Astrocyte of the cerebellum (primary cell): ENCODE measurements at places on chromosomes 1 and 21.
A peak's percentile ranks its signal among the peaks of the same experiment; 100 is the strongest.

DNA sequence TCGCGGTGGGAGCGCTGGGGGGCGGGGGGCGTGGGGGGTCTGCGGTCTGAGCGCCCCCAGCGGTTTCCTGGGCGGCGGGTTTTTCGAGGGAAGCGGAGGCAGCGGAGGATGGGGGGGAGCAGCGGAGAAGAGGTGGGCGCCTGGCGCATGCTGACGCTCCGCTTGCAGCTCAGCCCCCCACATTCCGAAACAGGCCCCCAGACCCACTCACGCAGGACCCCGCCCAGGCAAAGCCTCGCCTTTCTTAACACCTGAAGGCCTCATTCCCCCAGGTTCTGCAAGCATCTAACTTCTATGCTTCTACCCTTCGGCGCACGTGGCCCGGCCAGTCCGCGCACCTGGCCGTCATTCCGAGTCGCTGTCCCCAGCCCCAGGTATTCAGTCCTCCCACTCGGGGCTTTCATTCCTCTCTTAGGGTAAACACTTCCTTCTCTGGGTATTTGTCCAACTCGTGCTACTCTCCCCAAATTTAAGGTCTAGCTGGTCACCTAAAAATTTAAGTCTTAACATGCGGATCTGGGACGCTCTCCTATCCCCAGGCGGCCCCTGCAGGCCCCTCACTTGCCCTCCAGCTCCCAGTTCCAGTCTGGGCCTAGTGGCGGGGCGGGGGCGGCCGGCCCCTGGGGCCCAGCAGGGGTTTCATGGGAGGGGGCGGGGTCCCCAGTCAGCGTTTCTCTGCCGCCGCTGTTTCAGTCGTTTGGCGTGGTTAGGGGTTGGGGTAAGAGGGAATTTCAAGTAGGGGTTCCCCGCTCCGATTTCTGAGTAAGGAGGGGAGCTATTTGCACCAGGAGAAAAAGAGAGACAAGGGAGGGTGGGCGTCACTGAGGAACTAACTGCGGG lies 2.8 kb upstream of the ZBTB7B start:
- no peak for DNase-seq

DNA sequence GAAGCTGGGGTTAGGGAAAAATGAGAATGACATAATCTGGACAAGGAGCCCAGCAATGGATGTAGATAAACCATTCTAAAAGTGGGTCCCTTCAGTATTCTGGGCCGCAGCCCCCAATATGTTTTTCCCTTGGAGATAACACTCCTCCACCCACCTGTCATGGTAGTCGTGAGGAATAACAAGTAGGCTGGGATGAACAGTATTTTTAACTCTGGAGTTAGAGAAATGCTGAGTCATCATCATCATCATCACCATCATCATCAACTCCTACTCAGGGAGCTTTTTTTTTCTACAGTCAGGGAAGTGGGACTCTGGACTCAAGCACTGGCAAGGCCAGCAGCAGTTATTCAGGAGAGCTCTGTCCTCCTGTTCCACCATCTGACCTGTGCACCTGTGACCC lies 12.8 kb downstream of the CADM3 start:
- no peak for DNase-seq

- peak; percentile 1 for DNase-seq
Measured at GRCh38 chr21:30271156-30271555, 11.6 kb downstream of the KRTAP24-1 start.

DNA sequence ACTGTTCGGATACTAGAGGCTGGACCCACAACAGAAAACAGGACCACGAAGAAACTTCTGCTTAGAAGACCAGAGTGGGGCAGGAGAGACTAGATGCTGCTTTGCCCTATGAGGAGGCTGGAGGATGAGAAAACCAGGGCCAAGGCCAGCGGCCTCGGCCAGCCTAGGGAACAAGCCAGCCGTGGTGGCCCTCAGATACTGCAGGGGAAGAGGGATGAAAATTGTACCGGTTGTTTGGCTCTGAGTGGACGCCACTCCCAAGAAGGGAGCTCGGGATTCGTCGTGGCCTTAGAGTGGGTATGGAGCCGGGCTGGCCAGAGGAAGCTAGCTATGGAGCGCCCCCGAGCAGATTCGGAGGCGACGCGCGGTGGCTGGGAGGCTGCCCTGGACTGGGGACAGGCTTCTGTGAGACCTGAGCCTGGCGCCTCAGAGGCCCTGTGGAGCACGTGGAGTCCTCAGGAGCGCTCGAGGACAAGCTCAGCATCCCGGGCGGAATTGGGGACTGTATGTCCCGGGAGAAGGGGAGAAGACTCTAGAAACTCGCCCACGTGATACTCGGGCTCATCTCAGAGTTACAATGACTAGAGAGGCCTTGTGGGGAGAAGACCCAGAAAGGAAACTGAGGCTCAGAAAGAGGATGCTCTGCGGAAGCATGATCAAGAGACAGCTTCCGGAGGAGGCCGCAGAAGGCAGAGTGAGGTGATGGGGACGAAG lies 2.8 kb downstream of the PRRX1 start:
- DNase-seq, result no peak

DNA sequence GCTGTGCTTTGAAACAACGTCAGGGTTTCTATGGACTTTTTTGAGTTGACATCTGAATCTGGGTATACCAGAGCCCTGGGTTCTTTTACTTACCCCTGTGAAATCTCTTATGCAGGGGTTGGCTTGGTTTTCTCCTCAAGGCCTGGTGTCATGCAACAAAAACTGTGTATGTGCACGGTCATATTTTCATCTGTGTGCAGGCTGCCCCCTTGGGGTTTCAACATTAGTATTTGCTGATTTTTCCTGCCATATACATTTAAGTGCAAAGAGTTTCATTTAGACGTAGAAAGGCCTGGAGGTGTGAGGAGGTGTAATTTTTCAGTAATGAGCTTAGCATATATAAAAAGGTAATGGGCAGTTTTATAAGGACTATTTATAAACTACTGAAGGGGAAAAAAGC lies 22.0 kb upstream of the ZBTB18 start:
- DNase-seq, result no peak

DNA sequence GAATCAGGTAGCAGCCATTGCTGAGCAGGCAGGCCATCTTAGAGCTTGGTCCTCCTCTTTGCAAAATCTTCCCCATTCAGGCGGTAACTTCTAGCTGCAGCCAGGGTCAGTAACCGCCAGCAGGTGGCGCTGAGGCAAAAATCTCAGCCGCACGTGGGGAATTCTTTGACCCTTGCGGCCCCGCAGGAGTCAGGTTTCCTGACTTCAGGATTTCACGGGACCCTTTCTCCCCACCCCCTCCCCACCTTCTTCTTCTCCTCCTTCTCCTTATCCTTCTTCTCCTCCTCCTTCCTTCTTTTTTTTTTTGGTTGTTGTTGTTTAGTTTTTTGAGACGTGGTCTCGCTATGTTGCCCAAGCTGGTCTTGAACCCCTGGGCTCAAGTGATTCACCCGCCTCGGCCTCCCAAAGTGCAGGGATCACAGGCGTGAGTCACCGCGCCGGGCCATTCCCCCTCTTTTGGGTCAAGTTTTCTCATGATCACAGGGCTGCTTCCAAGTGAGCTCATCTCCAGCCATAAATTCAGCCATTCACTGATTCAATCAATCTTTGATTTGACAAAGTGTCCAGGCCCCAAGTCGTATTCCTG lies 33.4 kb upstream of the TENT5B start:
- DNase-seq, result peak; percentile 11

- no peak for DNase-seq
Measured at GRCh38 chr21:42440187-42440792, 36.6 kb downstream of the UBASH3A start.
